ENCODE measurements at places on chromosomes 4 and X.

GRCh38 chrX:152850465-152850864, 19.6 kb downstream of the NSDHL start:
- DNase-seq: no peak

DNA sequence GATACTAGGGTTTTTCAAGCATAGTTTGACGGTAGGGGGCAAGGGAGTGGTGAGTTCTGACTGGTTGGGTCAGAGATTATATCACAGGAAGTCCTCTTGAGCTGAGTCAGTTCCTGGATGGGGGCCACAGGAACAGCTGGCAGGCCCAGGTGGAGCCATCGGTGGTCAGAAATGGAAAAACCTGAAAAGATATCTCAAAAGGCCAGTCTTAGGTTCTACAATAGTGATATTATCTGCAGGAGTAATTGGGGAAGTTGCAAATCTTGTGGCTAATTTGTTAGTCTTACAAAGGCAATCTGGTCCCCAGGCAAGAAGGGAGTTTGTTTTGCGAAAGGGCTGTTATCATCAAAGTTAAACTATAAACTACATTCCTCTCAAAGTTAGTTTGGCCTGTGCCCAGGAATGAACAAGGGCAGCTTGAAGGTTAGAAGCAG, 159.3 kb downstream of the PTCHD1 start:
- DNase-seq: no peak

GRCh38 chr4:38716256-38716655, 52.3 kb downstream of the KLF3 start:
- no peak for DNase-seq

DNA sequence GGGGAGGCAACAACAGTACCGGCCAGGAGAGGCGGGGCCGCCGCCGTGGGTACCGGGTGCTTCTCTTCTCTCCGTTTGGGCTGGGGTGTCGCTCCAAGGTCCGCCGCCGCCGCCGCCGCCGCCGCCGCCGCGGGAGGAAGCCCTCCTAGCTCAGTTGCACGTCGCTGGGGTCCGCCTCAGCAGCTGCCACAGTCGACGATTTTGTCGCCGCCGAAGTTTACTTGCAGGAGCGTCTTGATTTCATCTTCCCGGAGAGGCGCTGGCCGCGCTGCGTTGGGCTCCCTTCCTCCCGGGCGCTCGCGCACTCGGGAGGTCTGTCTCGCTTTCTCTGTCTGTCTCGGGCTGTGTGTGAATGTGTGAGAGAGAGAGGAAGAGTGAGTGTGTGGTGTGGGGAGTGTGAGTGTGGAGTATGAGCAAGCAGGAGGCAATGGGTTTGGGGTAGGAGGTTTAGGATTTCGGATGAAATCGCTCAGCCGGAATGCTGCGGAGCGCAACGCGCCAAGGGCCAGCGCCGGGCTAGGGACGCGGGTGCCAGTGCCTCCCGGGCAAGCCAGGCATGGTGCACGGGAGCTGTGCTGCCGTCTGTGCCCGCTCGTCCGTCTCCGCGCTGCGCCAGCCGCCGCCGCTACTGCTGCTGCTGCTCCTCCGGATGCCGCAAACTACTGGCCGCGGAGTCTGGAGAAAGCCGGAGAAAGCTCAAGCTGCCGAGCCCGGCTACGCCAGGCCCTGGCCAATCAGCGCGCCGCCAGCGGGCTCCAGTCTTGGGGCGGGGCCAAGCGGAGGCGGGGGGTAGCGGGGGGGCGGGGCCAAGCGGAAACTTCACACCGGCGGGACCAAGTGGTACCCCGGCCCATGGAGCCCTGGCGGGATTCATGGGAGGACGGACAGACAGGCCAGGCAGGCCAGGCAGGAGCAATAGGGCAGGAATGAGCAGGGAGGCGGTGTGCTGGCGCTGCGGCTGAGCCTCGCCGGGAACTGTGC, at the start of gene PCDH19:
PCDH19 (minus strand) TSS at position 664 of the 981 bp plus-strand sequence. CDS start 1,676 bp downstream, outside the sequence.
- peak; percentile 91 for DNase-seq

DNA sequence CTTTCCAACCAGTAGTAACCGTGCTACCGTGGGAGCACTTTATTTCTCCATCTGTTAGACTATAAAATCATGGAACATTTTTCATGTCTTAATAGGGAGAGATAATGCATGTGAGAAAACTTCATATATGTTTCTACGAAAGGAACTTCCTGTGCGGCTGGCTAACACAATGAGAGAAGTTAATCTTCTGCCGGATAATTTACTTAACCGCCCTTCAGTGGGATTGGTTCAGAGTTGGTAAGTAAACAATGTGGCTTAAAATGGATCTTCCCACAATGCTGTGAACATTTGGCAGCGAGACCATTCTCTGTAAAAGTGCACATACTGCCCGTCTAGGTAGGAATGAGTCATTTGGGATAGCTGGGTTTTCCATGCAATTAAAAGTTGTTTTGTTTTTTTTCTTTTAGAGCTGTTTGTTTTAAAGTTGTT, 29.6 kb downstream of the PDK3 start:
- peak; percentile 61 for DNase-seq

- no peak for DNase-seq
Measured at GRCh38 chrX:155188786-155189185, 27.5 kb upstream of the VBP1 start.

- DNase-seq: no peak
Measured at GRCh38 chr4:126733301-126733700, 899.5 kb upstream of the INTU start.

DNA sequence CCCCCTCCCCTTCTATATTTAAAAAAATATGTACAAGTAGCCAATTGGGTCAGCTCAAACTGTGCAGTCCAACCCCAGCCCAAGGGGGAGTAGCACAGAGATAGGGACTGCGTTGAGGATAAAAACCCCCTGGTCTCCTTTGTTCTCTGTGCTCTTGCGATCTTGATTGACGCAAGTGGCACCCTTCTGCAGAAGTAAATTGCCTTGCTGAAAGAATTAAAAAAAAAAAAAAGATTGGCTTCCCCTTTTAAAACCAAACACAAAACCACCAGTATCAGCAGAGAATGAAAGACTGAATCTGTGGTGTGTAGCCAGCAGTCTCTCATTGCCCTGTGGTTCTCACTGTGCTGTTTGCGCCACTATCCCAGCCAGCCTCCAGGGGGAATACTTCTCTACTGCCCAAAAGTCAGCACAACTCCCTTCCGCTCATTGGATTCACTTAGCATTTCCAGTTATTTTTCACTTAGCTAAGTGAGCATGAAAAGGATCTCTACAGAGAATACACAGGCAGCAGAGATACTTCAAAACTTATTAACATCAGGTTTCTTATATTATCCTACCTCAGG, 29.7 kb downstream of the MANBA start:
- peak; percentile 66 for DNase-seq

DNA sequence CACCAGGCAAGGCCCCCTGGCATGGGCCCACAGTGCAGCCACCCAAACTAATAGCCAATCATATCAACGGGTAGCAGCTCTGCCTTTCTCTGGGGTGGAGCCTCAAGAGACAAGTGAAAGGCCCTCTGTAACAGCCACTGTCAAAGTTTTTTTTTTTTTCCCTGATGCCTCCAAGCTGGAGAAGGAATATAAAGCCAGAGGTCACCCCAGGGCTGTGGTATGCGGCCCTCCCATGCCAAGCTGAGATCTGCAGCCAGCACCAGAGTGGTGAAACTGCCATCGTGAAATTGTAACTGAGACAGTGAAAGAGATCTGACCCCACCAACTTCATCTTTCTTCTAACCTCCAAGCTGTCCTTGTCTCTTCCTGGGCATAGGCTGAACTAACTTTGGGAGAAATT, 407.0 kb downstream of the KLHL4 start:
- no peak for DNase-seq

DNA sequence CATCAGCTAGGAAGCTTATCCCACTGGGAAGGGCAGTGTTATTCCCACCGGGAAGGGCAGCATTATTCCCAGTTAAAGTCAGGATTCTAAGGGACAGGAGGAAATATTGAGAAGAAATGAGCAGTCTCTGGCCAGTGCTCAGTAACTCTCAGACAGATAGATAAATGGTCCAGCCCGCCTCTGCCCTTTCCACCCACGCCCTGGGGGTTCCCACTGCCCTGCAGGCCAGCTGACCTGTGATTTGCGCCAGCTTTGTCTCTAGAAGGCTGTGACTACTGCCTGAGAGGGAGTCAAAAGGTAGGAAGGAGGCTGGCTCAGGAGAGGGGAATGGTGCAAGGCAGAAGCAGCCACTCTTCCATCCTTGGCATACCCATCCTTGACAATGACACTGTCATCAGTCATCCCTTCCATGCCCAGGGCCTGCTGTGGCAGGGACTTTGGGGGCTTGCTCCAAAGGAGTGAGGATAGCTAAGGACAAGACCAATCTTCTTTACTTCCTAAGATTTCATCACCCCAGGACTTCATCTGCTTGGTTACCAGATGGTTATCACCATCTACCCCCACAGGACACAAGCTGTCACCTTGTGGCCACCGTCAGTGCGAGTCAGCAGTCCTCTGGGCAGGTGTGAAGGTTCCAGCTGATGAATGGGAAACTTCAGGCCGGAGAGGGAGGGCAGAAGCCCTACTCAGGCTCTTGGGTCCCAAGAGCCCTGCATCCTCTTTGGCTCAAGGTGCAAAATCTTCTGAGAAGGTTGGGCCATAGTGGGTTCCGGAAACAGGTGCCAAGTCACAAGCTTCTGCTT, 49.5 kb downstream of the SEPSECS start:
- DNase-seq: no peak

DNA sequence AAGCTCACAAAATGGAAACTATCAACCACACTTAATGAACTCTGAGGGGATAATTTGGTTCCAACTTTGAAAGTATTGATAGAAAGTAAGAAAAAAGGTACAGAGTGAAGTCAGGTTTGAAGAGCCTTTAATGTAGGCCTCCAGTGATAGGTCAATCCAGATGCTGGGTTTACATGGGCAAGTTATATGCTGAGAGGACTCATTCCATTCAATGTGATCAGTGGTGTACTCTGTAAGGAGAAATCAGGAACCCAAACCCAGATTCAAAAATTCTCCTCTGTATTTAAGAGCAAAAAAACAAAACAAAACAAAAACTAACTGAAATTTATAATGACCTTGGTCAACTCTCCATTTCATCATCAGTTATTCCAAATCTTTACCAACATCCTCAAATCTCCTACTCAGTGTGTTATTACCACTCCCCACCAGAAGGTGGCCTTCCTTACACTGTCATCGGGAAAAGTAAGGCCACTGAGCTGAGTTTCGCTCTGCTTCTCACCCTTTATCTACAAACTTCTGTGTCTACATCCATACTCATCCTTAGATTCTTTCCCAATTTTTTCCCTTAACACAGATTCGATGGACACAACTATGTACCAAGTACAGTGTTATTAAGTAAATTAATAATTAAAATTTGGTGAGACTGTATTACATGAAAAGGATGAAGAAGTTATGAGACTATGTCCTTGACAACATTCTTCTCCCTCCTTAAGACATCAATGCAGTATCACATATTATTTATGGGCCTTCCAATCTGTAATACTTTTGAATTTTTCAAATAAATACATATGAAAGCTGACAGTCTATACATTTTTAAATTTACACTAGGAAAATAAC, 88.3 kb downstream of the ZAR1 start:
- peak; percentile 69 for DNase-seq

DNA sequence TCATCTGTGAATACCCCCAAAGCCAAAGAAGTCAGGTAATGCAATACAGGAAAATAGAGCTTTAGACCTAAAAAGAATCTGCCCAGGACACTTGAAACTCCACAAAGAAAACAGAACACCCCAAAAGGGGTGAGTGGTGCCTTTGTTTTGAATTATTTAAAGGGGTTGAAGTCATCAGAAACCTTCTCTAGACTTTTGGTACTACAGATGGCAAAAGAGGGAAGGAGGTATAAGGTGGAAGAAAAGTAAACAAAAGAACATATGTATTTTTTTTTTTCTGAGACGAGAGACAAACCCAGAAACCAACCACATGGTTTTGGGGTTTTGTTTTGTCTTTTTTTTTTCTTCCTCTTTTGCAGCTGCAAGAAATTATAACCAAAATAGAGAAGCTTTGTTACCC, 1477.8 kb downstream of the C4orf33 start:
- DNase-seq: no peak

- no peak for DNase-seq
Measured at GRCh38 chr4:145828802-145829485, 109.7 kb downstream of the ZNF827 start.

- no peak for DNase-seq
Measured at GRCh38 chr4:73705721-73706120, 34.6 kb upstream of the CXCL8 start.

GRCh38 chrX:22141047-22141730, 109.1 kb downstream of the PHEX start:
- DNase-seq: no peak

- peak; percentile 69 for DNase-seq
Measured at GRCh38 chrX:65985922-65986588, 53.8 kb downstream of the VSIG4 start.

DNA sequence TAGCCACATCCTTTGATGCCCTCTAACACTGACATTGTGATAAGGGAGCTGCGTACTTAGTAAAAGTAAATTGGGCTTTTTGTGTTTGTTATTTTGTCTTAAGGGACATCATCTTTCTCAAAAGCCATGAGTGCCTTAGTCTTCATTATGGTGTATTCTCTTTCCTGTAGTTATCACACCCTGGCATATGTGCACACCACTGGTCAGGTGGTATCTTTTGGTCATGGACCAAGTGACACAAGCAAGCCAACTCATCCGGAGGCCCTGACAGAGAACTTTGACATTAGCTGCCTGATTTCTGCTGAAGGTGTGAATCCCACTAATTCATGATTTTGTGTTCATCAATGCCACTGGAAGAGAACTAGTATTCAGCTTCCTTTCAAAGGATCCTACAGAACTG, 18.0 kb downstream of the HERC6 start:
- DNase-seq: no peak

DNA sequence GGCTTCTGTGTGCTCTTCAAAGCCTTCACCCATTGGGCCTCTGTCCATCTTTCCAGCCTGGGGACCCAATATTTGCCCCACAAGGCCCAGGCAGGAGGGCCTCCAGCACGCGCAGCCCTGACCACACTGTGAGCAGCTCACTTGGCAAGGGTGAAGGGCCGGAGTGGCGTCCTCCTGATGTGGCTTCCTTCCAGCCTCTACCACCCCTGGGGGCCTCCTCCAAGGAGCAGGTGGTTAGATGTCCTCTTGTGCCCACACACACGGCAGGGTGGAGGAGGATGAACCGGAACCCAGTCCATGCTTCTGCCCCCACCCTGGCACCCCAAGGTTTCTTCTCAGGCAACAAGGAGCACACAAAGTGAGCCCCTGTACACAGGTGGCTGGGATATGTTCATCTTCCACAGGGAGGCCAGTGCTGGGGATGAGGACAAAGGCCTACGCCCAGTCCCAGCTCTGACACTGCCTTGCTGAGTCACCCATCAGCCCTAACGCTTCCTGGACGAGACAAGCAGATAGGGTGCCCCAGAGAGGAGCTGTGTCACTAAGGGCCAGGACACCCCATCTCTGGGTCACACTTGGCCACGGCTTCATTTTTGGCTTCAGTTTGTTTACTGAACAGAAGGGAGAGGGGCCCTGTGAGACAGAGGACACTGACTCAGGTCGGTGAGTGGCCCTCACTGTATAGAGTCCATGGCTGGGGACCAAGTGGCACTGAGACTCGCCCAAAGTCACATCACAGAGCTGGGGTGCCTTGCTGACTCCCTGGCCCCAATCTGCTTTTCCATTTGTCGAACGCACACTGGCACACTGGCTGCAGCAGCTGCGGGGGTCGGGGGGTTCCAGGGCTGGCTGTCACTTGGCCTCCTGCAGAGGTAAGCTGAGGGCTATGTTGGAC, 1.9 kb downstream of the UBL4A start:
- no peak for DNase-seq

- no peak for DNase-seq
Measured at GRCh38 chr4:152223600-152223999, 312.3 kb downstream of the FBXW7 start.

Measured in islet precursor cell (in vitro differentiated cells).